ENCODE measurements at places on chromosomes 13 and 19.
A peak's percentile ranks its signal among the peaks of the same experiment; 100 is the strongest.

- no peak for DNase-seq
Observed at GRCh38 chr13:79987761-79988160, 353.2 kb downstream of the SPRY2 start.

- DNase-seq: no peak
Observed at GRCh38 chr19:1125601-1126467, 22.0 kb downstream of the GPX4 start.

GRCh38 chr19:12786952-12787351, 4.3 kb upstream of the JUNB start:
- DNase-seq: no peak

GRCh38 chr13:31538067-31539042, 201.0 kb upstream of the RXFP2 start:
- DNase-seq: peak; percentile 11

- peak; percentile 4 for DNase-seq
Observed at GRCh38 chr13:44116562-44117332, 237.0 kb downstream of the LACC1 start.

DNA sequence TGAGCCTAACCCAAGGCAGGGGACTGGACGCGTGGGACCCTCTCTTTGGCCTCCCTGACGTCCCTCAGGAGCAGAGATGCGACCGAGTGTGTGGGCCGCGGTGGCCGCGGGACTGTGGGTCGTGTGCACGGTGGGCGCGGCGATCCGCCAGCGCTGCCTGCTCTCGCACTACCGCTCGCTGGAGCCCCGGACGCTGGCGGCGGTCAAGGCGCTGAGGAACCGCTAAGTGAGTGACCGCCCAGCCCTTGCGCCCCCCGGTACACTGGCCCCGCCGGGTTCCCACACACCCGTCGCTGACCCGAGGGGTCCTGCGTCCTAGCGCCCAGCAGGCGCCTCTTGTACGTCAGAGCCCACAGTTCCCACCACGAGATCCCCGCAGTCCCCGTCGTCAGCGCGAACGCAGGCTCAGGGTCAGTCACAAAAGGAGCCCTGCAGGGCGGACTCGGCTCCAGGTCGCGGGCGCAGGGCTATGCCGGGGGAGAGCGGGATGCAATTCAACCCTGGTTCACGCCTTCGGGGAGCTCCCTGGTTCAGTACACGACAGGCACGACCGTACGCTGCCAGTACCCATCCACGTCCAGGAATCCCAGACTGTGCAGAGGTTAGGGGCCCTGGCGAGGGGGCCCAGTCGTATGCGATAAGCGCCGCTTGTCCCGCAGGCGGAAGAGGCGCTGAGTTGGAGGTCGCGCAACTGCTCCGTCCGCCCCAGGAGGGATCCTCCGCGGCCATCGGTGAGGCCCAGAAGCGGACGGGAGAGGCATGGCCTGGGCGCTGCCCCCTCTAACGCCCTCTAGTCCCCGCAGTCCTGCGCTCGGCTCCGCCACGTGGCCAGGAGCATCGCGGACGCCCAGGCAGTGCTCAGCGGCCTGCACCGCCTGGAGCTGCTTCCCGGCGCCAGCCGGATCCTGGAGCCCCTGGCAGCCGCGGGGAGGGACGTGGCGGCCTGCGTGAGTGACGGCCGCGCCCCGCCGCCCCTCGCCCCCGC, 3.6 kb upstream of the IFNL2 start:
- no peak for DNase-seq

GRCh38 chr13:83223546-83223945, 658.7 kb downstream of the SLITRK1 start:
- DNase-seq: no peak

- no peak for DNase-seq
Observed at GRCh38 chr19:6891761-6892385, 4.5 kb downstream of the ADGRE1 start.

GRCh38 chr19:18386543-18387271, 749 bp downstream of the GDF15 start:
- DNase-seq: peak; percentile 75

DNA sequence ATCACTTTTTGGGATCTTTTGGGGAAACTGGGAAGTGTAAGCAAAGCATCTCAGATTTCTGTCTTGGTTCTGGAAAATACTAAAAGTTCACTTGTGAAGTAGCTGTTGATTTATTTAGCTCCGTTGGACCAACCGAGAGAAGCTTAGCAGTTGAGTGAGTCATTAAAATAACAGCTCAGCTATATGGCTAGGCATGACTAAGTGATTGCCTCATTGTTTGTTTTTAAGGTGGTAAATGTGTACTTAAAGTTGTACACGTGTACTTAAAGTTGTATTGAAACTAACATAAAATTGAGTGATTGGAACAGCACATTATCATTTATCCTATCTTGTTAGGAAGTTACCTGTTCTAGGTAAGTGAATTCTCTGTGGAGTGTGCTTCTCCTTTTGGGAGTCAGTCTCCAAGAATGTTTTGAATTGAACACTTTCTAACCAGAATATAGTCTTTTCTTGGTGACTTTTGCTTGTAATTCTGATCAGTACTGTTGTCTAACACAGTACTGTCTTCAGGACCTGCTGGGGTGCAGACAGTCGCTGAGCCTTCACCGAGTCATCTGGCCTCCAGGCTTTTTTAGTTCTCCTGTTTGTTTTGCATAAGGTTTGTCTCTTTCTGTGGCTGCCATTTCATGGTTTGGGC, 2.9 kb upstream of the DCUN1D2 start:
- peak; percentile 90 for DNase-seq

- DNase-seq: no peak
Observed at GRCh38 chr13:99987154-99988019, 5.8 kb downstream of the ZIC2 start.

DNA sequence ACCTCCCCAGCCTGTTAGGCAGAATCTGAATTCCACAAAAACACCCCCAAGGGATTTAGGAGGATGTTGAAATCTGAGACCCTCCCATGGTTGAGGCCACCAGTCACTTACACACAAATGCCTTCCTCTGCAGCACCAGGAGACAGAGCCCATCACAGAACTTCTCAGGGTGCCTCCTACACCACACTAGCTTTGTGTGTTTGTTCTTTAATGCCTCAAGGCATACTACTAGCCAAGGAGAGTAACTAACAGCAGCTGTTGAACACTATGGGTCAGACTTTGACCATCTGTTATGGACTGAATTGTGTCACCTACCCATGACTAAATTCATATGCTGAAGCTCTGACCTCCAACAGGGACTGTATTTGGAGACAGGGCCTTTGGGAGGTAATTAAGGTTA, 9.5 kb upstream of the MED26 start:
- DNase-seq: no peak

DNA sequence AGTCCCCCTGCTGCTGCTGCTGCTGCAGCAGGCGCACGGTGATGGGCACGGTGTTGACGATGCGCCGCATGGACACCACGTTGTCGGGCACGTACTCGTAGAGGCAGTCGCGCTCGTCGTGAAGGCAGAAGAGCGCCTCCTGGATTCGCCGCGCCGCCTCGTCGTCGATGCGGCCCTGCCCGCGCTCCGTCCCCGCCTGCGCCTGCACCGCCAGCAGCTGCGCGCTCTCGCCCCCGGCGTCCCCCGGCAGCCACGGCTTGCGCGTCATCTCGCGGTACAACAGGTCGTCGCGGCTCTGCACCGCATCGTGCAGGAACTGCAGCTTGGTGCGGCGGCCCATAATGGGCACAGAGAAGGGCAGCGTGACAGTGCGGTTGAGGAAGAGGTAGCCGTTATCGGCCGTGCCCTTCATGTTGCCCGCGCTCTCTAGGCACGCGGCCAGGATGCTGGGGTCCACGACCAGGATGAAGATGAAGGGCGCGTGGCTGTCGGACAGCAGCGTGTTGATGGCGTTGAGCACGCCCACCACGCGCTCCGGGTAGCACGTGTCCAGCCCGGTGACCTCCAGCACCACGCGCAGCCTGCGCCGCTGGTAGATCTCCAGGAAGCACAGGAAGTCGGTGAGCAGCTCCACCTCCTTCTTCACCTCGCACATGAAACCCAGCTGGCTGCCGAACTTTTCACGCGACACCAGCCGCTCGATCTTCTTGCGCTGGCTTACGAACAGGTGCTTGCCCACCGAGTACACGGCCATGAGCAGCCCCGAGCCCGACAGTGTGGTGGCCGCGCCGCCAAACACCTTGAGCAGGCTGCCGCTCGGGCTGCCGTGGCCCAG, 8.1 kb downstream of the NKPD1 start:
- no peak for DNase-seq

DNA sequence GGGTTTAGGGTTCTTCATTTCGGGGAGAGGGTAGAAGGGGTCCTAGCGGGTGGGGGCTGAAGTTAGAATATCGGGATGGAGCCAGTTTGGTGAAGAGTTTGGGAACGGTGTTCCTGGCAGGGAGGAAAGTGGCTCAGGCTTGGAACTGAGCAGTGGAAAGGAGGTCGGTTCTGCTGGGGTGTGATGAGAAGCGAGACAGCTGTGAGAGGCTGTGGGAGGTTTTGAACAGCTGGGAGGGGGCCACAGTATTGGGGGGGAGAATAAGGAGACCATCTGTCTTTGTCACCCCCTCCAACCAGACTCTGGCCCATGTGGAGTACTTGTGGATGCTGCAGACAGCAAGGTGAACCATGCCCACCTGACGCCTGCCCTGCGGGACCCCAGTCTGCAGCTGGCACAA, 1.0 kb upstream of the TM6SF2 start:
- DNase-seq: no peak

GRCh38 chr13:101711307-101712025, 259.0 kb downstream of the ITGBL1 start:
- DNase-seq: no peak

- DNase-seq: no peak
Observed at GRCh38 chr13:43388282-43389034, 365.1 kb downstream of the DNAJC15 start.

DNA sequence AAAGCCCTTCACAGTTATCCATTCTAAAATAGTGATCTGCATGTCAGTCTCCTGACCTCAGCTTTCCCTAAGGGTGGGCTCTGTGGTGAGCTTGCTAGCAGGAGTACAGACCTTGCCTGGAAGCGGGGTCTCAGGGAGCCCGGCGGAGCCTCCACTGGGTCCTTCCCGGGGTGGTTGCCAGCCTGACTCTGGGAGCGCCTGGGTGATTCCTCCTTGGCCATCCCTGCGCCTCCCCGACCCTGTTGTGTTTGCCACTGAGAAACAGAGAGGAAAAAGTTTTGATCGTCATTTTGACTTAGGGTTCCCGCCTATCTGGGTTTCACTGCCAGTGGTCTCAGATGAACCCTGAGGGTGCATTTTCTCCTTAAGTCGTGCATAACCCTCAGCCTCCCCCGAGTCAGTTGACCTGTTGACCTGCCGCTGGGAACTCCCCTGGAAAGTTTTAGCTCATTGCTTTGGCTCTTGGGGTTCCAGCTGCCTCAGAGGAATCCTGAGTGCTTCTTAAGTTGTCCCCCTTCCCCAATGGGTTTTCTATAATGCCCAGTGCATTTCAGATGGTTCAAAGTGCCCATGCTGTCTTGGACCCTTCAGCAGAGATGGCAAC, 117.8 kb downstream of the RAB20 start:
- DNase-seq: no peak

GRCh38 chr19:50409347-50409746, 9.4 kb upstream of the SPIB start:
- no peak for DNase-seq

- peak; percentile 62 for DNase-seq
Observed at GRCh38 chr19:11560404-11561051, 1.5 kb upstream of the ELOF1 start.

DNA sequence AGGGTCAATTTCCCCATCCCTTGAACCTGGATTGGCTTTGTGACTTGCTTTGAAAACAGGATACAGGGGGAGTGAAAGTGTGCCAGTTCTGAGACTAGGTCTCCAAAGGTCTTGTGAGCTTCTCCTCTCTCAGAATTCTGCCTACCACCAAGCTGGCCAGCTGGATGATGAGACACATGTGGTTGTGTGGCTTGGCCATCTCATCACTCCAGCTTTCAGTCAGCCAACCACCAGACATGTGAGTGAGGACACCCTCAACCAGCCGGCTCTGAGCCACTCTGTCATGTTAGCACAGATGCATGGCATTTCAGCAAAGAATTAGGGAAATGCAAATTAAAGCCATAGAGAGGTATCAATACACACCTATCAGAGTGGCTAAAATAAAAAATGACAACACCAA, 29.5 kb downstream of the ENOX1 start:
- no peak for DNase-seq

GRCh38 chr19:46385636-46386035, 27.7 kb downstream of the CCDC8 start:
- no peak for DNase-seq

DNA sequence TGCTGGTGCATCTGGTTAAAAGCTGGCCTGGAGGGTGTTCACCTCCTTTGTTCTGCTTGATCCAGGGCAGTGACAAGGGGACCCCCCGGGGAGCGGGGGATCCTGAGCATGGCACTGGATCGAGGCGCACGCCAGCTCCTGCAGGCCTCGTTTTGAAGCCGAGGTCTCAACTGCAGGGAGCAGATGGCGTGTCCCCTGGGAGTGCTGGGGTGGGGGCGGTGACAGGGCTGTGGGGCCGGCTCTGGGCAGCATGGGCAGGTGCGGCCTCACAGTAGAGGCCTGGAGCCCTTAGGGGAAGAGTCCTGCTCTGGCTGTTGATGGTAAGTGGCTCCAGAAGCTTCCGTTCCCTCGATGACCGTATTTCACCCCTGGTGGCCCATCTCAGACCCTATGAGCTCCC, 51.8 kb downstream of the CRTC1 start:
- DNase-seq: no peak

- DNase-seq: no peak
Observed at GRCh38 chr19:44799627-44800346, 9.1 kb upstream of the BCAM start.

DNA sequence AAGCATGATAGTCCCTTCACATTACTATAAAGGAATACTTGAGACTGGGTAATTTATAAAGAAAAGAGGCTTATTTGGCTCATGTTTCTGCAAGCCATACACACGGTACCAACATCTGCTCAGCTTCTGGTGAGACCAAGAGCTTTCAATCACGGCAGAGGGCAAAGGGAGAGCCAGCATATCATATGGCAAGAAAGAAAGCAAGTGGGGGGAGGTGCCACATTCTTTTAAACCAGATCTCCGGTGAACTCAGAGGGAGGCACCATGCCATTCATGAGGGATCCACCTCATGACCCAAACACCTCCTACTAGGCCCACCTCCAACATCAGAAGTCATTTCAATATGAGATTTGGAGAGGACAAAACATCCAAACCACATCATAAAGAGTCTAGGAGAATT, 20.3 kb downstream of the XPO4 start:
- peak; percentile 19 for DNase-seq

DNA sequence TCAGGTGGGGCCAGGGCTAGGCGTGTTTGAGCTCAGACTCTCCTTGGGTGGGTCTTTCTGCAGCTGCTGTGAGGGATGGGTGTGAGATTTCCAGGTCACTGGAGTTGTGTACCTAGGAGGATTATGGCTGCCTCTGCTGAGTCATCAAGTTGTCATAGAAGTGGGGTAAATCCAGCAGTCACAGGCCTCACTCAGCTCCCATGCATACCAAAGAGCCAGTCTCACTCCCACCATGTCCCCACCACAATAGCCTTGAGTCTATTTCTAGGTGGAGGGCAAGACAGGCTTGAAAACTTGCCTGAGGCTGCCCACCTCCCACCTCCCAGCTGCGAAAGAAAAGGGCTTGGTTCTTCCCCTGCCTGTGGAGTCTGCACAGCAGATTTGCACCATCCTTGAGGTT, 194.0 kb upstream of the PCDH17 start:
- DNase-seq: no peak

Data from H4 (cell line).